ENCODE measurements at places on chromosomes 16 and 17.

GRCh38 chr17:64984851-64985521 lies 65.7 kb upstream of the LRRC37A3 start:
- no peak for DNase-seq

- peak; percentile 16 for DNase-seq
These were observed 80.9 kb downstream of the ARHGAP23 start for GRCh38 chr17:38508954-38509771.

GRCh38 chr17:45961206-45961605 lies 37.8 kb upstream of the STH start:
- no peak for DNase-seq

DNA sequence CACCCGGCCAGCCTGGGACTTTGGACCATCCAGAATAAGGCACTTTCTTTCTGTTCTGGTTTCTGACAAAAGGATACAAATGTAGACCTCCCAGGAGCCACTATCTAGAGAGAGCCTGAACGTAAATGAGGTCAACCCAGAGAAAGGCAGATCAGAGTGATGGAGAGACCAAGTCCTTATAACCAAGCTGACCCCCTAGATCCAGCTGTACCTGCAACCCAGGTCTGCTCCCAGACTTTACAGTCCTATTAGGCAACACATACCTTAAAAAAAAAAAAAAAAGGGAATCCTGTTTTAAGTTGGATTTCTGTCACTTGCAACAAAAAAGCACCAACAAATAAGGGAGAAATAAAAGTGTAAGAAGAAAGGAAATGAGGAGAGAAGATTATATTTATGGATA lies 23.2 kb downstream of the CPPED1 start:
- no peak for DNase-seq

GRCh38 chr16:56421313-56421712 lies 4.0 kb downstream of the AMFR start:
- no peak for DNase-seq

- DNase-seq: no peak
These were observed 112.4 kb downstream of the IRX3 start for GRCh38 chr16:54174201-54174600.

DNA sequence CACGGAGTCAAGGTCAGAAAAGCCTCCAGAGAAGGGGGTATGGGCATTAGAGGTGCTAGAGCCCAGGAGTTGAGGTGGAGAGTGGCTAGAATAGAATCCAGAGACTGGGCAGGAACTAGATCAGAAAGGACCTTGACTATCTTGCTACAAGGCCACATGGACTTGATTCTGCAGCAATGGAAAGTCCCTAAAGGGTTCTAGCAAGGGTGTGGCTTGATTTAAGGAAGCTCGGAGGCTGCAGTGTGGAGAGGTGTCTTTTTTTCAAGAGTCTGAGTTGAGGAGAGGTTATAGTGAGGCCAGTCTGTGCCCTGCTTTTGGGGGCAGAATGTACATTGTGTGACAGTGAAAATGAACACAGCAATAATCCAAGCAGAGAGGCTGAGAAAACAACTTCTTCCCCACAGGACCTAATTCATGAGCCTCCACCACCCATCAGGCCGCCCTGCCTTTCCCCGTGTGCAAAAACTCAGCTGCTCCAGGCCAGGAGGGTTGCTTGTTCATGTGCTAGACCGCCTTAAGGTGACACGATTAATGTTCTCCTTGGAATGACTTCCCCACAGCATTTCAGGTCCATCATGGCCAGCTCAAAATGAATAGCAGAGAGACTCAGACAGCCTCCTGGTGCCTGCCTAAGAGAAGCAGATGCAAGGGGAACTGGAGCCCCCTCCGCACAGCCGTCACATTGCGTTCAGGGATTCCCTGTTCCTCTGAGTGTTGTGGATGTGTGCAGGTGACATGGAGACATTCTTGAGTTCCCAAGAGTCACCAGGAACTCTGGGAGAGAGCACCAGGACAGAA lies 8.7 kb upstream of the BEAN1 start:
- DNase-seq: no peak

DNA sequence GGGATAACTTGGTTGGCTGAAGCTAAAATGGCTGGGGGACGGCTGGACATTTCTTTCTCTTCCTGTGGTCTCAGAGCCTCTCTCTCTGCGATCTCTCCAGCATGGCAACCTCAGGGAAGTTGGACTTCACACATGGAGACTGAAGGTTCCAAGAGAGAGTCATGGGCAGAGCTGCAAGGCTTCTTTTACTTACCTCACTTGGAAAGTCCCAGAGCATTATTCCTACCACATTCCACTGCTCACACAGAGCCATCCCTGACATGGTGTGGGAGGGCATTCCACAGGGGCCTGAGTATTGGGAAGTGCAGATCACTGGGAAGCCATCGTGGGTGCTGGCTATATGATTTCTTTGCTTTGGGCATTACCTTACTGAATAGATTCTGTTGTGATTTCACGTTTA lies 9.8 kb upstream of the SLC6A2 start:
- DNase-seq: no peak

DNA sequence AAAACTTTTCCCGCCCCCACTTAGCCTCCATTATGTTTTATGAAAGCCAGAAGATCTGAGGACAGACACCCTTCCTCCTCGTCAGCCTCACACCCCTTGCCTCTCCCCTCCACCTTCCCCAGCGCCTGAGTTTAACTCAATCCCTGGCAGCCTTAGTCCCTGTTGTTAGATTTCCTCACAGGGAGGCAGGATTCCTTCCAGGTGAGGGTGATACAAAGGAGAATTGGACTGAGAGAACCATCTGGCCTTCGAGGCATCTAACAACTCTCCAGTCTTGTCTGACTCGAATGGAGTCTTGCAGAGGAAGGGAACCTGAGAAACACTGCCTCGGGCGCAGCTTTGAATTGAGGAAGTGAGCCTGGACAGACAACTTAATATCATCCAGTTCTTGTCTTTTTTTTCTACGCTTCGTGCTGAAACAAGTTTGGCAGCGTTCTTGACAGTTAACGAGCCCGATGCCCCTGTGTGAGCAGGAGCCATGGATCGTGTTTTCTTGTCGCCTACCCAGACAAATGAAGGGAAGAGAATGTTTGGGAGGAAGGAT lies 1.3 kb upstream of the ZNF768 start:
- no peak for DNase-seq

- no peak for DNase-seq
These were observed 51.1 kb upstream of the MYH2 start for GRCh38 chr17:10600571-10600970.

DNA sequence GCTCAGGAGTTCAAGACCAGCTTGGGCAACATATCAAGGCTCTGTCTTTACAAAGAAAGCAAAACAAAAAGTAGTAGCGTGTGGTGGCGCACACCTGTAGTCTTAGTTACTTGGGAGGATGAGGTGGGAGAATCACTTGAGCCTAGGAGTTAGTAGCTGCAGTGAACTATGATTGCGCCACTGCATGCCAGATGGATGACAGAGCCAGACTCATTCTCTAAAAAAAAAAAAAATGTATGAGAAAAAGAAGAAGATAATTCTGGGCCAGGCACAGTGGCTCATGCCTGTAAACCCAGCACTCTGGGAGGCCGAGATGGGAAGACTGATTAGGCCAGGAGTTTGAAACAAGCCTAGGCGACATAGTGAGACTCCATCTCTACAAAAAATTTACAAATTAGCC lies 28.5 kb downstream of the STAT5B start:
- DNase-seq: no peak

DNA sequence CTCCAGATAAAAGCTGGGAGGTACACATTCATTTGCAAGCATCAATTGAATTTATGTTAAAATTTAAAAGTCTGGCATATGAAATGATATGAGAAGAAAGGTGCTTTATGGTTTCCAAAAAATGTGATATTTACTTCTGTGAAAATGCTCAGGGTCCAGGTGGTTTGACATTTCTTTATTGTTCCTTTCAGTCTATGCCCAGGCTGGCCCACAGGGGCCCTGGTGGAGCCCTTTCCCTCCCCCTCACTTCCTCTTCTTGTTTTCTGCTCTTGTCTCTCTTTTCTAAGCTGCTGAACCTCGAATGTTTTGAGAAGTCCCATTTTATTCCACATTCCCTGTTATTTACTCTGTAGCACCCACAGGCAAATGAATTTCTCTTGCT lies 127.8 kb downstream of the HS3ST3B1 start:
- DNase-seq: no peak

- DNase-seq: no peak
These were observed 4.6 kb downstream of the IL21R start for GRCh38 chr16:27406511-27407128.

GRCh38 chr17:21680366-21680765 lies 12.0 kb upstream of the KCNJ18 start:
- no peak for DNase-seq

DNA sequence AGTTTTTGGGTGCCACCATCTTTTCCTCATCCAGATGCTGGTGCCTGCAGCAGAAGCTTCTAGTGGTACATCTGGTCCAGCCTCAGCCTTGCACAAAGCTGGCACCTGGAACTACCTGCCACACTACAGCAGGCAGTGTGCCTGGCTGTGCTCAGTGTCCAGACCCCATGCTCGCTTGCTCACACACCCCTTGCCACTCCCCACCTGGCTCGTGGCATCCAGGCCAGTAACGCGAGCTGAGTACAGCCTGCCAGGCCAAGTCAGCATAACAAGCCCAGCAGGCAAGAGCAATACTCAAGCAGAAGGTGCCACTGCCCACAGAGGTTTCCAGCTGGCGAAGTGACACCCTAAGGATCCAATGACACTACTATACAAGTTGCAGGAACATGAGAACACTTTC lies 29.7 kb upstream of the KIF2B start:
- no peak for DNase-seq

DNA sequence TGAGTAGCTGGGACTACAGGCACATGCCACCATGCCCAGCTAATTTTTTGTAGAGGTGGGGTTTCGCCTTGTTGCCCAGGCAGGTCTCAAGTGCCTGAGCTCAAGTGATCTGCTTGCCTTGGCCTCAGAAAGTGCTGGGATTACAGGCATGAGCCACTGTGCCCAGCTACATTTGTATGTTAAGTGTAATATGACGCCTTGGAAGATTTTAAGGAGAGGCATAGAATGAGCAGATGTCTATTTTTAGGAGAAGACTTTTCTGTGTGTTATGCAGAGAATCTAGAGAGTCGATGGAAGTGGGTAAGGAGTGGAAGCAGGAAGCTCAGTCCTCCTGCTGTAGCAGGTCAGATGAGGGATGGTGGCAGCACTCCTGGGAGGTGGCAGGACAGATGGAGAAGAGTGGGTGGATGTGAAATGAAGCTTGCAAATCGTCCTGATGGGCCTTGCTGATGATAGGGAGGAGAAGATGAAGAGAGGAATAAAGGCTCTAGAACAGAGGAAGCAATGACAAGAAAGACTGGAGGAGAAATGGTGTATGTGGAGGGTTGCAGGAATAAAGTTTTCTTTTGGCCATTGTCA lies 125.3 kb downstream of the SHISA6 start:
- no peak for DNase-seq

DNA sequence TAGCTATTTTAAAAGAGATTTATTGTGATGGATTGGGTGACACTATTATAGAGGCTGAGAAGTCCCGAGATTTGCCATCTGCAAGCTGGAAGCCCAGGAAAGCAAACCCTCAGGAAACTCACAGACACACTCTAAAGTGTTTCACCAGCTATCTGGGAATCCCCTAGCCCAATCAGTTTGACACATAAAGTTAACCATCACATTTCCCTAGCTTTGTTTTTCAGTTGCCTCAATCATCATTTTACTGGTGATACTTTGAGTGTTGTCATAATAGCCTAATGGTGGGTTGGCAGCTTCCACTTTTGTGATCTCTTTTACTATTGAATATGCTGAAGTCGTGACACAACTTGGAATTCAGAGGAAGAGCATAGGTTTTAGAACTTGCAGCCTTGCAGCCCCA lies 1.8 kb downstream of the SGF29 start:
- DNase-seq: no peak

GRCh38 chr17:67656494-67657203 lies 61.1 kb upstream of the NOL11 start:
- no peak for DNase-seq

GRCh38 chr16:86462334-86463084 lies 47.8 kb upstream of the FOXF1 start:
- DNase-seq: no peak

GRCh38 chr16:28087675-28088300 lies 24.3 kb upstream of the GSG1L start:
- no peak for DNase-seq

GRCh38 chr17:6683081-6683684 lies 30.0 kb downstream of the SLC13A5 start:
- no peak for DNase-seq

DNA sequence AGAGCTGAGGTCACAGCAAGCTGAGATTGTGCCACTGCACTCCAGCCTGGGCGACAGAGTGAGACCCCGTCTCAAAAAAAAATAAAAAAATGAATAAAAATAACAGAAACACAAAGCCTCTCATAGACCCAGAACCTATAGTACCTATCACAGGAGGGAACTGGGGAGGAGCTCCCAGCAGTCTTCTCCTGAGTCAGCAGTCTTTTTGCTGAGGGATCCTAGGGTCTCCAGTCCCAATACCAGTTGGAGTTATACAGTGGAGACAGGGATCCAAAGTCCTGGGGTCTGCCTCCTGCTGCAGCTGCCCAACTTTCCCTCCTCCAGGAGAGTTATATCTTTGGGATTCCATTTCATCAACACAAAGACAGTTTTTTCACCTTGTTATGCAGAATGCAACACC lies 3.7 kb upstream of the TMUB2 start:
- DNase-seq: no peak

DNA sequence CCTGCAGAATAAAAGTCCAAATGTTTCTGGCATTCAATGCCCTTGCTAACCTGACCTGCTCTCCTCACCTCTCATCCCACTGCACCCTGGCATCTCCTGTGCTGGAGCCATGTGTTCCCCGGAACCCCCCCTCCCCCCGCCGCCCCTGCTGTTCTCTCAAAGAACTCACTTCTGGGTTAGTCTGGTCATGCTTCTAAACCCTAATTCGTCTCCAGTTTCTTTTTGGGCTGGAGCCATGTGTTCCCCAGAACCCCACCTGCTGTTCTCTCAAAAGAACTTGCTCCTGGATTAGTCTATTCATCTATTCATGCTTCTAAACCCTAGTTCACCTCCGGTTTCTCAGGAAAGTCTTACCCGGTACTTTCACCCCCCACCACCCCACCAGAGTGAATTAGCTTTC lies 808 bp upstream of the ALOX15 start:
- DNase-seq: no peak

DNA sequence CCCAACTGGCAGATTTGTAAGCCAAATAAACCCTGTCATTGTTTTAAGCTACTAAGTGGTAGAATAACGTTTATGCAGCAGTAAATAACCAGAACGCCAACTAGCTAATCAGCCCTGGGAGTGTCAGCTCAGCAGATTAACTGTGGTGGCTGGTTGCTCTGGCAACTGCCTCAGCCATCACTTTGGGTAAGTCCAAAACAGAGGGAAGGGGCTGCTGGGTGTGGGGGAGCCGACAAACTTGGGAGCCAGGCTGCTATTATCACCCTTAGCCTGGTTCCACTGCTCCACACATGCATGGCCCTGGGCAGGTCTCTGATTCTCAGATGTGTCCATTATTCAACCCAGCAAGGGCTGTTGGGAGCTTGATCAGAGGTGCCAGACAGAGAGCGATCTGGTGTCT lies 22.2 kb upstream of the RHOT1 start:
- no peak for DNase-seq

GRCh38 chr16:6484935-6485334 lies 847.7 kb upstream of the RBFOX1 start:
- DNase-seq: no peak

- DNase-seq: no peak
These were observed 2.0 kb downstream of the CORO7 start for GRCh38 chr16:4414187-4414917.
